ENCODE measurements at places on chromosomes 7 and 10.

DNA sequence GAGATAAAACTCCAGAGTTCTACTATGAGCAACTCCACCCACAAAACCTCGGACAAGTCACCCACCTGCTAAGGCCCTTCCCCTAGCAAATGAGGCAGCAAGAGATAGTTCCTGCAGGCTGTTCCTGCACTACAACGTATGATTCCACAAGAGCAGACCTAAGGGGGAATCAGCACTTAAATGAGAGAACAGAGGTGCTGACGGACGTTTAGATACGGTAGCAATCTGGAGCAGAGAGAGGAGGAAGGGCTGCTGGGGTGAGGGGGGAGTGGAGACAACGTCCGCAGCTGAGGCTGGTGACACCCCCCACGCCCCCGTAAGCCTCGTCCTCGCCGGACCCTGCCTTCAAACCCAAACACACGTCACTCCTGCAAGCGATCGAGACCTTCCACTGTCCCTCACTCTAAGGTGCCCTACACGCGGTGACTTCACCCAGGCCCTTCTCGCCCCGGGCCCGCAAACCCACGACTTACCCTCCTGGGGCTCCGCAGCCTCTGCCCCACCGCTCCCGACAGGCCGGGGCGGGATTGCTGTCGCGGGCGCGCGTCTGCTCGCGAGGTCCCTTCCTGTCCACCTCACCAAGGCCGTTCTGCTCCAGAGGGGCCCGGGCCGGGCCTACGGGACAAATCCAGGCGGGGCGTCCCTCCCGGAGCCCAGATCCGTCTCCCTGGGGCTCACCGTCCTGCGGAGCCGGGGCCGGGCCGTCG is 635 bp downstream of the ZNF12 start:
- DNase-seq, result peak; percentile 38

DNA sequence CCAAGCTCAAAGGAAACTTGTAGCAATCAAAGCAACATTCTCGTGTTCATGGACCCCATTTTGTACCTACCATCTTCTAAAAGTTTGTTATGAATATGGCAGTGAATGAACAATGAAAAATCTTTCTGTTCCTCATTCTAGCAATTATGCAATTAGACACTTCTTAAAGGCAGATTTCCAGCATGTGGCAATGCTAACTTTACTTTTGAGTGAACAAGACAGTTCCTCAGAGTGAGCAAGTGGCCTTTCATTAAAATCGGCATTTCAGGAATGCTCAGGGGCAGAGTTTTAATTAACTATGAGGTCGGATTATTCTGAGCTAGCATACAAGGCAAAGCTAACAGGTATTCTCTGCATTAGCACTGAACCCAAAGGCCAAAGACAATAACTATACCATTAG is 48.4 kb upstream of the NFE2L3 start:
- no peak for DNase-seq

DNA sequence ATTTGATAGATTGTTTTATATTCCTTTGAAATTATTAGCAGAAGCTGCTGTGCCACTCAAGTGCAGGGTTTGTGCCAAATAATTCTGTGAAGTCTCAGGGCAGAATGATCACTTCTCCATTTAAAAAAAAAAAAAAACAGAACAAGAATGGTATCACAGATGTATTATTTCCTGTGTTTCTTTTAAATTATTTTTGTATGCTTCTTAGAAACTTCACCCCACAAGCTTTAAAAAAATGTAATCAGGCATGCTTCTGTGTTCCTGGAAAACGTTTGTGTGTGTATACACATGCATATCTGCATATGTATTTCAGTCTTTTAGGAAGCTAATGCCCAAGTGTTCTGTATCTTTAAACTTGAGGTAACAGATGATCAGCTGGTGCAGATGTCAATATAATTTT is 6.3 kb upstream of the CD36 start:
- DNase-seq, result no peak

- DNase-seq, result no peak
These were observed 364.3 kb upstream of the PLXDC2 start for GRCh38 chr10:19451937-19452336.

DNA sequence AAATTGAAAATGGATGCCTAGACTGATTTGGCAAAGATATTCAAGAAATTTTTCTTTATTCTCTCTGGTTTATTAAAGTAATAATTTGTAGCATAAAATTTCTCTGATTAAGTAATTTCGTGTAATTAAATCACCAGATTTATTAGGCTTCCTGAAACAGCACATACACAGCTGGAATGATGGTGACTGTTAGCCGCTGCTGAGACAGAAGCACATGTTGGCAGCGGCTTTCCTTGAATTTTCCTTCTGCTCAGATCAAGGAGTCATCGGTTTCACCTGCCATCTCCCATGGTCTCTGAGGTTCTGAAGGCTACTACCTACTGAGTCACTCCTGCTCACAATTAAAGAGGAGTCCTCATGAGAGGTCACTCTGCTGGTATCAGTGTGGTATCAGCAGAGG is 101.5 kb downstream of the GFRA1 start:
- DNase-seq, result no peak

GRCh38 chr7:28088032-28088431 is 92.6 kb downstream of the JAZF1 start:
- DNase-seq, result no peak

- DNase-seq, result no peak
These were observed 399 bp downstream of the FHIP2A start for GRCh38 chr10:114821915-114822443.

GRCh38 chr7:68800316-68800715 is 798.0 kb upstream of the AUTS2 start:
- no peak for DNase-seq

- no peak for DNase-seq
These were observed 825 bp downstream of the ZNF862 start for GRCh38 chr7:149838992-149839408.

DNA sequence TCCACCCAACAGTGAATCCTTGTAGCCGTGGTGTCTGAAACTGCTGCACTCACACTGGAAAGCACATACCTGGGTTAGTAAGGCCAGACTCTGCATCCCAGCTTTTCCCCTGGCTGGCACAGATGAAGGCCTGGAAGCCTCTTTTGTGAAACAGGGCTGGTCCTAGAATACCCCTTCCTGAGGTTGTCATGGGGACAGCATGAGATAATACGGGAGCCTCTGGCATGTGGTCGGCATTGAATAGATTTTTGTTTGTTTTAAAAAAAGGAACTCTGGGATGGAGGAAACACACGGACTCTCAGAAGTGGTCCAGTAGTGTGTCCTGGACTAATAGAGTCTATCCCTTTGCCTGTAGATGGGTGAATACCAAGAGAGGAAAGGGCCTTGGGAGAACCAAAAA is 129.7 kb downstream of the TMEM178B start:
- DNase-seq, result no peak

- DNase-seq, result no peak
These were observed 65.5 kb upstream of the TRIM8 start for GRCh38 chr10:102578782-102579181.

GRCh38 chr7:116449950-116450349 is 49.6 kb upstream of the CAV2 start:
- no peak for DNase-seq

- DNase-seq, result no peak
These were observed 117.5 kb upstream of the UNC5B start for GRCh38 chr10:71094712-71095390.

GRCh38 chr10:21593986-21594385 is 60.0 kb downstream of the MLLT10 start:
- no peak for DNase-seq

DNA sequence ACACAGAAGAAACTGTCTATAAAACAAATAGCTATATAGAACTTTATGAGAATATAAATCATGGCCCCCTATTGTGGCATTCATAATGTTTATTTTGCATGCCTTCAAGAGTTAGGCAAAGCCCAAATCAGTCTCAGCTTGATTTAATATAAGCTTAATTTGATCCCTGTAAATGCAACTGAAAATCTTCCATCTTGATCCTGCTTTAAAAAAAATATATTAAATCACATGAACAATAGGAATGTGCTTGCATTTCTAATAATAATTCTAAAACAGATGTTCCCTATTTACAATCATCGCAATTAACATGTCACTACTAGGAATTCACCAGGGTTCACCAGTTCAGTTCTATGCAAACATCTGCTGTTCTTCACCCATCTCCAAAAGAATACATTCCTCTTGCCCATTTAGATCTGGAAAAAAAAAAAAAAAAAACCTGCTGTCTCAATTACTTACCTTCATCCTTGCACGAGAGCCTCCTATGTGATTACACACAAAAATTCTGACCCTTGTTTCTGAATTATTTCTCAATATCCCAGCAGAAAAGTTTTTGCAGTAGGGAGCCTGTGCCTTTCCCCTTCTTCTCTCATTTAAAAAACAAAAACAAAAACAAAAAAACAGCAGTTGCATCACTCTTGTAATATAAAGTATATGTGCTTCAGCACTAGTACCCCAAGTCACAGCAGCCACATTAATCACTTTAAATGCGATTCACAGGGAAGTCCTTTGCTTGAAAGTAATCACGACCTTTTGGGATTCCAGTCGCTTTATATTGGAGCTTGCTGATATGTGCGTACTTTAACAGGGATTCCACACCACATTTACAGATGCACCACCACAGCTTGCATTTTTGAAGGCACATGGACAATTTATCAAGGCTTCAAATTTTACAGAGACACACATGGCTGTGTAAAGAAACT is 194.8 kb upstream of the KMT2E start:
- no peak for DNase-seq

GRCh38 chr10:129272176-129272575 is 194.9 kb upstream of the MGMT start:
- DNase-seq, result no peak

GRCh38 chr7:32215697-32216096 is 145.5 kb upstream of the PDE1C start:
- no peak for DNase-seq

GRCh38 chr10:123995082-123995460 is 98.3 kb downstream of the CHST15 start:
- DNase-seq, result no peak

- no peak for DNase-seq
These were observed 67.5 kb downstream of the NT5C2 start for GRCh38 chr10:103125323-103126267.

DNA sequence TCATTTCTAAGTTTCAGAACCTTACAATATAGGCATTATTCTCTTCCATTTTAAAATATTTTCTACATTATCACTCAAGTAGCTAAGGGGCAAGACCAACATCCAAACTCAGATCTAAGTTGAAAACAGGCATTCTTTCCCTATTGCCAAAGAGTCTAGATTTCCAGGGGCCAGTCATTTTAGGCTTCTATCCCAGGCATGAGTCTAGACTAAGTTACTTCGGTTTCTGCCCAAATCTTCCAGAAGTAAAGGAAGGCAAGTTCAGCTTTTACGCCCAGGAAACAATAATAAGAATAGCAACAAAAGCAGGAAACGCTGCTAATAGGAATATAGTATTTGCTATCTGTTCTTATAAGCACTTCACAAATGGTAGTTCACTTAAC is 189.9 kb downstream of the DGKI start:
- no peak for DNase-seq

DNA sequence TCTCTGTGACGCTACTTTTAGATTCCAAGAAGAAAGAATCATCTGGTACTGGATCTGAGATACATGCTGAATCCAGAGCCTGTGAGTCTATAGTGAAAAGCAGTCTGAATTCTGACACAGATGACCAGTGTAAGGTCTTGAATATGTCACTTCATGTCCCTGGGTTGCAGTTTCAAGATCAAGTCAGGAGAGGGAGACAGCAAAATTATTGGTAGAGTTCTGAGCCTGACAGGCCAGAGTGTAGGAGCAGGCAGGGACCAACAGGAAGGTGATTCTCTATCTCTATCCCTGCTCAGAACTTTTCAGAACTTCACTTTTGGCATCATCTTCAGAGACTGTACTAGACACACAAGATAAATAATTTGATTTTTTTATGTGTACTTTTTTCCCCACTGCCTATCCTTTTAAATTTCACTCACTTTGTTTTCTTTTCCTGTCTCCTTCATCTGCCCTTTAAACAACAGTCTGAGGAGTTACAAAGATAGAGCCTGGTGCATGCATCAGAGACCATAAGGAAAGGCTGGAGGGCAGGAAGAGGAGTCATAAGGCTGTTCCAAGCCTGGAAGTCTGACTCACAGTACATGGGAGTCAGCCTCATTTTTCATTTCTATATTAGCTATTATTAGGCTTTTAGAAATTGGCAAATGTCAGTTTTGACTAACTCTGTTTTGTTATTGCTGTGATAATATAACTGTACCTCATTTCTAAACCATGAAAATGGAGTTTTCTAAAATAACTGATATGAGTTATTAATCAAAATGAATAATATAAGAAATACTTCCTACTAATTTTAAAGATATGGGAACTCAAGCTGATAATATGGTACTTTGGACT is 120.2 kb upstream of the TMEM229A start:
- peak; percentile 20 for DNase-seq

- DNase-seq, result no peak
These were observed 57.6 kb downstream of the VOPP1 start for GRCh38 chr7:55514546-55515265.

- no peak for DNase-seq
These were observed 14.6 kb downstream of the PARP12 start for GRCh38 chr7:140048138-140048537.

DNA sequence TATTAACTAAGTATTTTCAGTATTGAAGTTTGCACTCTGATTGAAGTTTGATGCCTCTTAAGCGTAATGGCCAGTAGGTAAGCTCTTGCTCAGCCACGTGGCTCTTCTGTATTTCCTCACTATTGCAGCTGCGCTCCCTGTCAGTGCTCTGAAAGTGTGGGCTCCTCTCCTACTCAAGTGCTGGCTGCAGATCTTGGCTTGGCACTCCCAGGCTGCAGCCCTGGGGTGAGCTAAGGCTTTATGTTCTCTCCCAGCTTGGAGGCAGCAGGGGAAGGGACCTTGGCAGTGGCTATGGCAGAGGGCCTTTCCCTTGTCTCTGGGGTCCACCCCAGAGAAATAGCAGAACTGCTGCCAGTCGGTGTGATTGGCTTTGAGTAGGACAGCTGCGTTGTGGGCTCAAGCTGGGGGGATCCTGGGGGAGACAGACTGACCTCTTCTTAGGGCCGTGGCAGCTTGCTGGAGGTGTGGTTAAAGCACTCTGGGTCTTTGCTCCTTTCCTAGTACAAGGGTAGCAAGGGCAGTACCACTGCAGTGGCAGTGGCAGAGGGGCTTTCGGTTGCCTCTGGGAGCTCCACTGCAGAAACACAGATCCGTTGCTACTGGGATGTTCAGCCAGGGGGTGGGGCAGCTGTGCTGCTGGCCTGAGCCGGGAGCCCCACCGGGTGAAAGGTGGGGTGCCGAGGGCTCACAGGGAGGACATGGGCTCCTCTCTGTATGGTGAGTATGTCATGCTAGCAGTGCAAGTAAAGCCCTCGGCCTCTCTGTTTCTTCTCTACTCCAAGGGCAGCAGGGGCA is 100.5 kb downstream of the GLCCI1 start:
- DNase-seq, result no peak
